ENCODE measurements at places on chromosomes 3 and 15.

DNA sequence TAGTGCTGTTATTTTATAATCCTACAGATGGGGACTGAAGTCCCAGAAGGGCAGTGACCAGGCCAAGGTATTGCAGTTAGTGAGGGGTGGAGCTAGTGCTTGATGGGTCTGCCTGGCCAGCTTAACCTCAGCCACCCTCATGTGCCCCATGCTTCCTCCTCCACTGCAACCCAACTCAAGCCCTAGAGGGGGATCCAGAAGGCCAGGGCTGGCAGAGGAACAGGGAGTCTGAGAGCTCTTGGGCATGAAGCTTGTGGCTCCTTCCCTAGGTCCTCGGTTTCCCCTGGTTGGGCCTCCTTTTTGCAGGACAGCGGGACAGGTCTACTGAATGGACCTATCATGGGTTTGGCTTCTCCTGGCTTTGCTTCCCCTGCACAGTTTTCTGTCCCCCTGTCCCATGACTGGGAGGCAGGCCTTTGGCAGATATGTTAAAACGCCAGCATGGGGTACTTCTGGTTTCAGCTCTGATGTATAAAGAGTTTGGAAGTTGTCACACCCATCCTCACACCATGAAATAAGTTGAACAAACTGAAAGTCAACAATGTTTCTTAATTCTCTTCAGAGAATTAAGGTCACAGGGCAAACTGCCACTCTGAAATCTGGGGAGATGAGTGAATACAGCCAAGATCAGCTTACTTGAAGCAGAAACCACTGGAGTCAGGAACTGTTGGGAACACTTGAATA, 103.3 kb downstream of the SMAD6 start:
- no peak for DNase-seq

- no peak for DNase-seq
Measured at GRCh38 chr3:105927741-105928140, 58.9 kb upstream of the CBLB start.

DNA sequence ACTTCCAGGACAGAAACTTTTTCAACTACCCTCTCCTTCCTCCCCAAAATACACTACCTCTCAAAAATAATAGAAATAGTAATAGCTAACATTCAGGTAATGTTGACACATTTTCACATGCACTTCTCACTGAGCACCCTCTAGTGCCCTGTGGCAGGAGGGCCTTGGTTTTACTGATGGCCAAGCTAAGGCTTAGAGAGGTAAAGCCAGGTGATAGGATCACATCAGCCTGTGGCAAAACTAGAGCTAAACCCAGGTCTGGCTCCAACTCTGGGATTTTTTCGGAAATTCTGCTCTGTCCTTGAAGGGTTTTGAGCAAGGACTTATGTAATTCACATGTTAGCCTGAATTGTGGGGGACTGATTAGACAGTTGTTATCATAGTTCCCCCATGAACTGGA, 922 bp upstream of the TAMM41 start:
- no peak for DNase-seq

- DNase-seq: no peak
Measured at GRCh38 chr3:184730924-184731323, 19.1 kb upstream of the MAGEF1 start.

DNA sequence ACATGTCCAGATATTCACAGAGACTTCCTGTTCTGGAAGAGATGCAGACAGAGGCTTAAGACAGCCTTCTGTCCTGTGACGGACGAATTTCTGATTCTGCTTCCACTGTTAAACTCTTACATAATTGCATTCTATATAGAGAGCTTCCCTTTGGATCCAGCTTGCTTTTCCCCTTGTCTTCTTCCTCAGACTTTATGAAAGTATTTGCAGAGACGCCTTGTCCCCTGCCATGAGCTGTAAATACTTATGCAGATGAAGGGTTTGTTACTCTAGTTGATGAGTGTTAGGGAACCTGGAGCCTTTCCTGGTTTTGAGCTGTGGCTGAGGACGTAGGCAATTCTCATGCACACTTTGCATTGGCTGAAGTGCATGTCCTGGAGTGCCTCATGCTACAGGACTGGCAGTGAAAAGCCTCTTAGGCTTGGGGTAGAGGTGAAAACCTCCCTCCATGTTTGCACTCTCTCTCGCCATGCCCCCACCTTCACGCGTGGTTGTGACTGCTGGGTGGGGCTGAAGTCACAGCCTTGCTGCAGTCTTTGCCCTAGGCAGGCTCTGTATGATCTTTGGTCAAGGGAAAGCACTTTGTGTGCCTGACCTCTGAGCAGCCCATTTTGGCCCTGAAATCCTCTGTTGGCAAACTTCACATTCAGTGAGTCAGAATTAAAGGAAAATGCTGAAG, 286.6 kb downstream of the PTPRG start:
- no peak for DNase-seq

All from MV-4-11 (cell line).